ENCODE measurements at places on chromosomes 6 and 20.

DNA sequence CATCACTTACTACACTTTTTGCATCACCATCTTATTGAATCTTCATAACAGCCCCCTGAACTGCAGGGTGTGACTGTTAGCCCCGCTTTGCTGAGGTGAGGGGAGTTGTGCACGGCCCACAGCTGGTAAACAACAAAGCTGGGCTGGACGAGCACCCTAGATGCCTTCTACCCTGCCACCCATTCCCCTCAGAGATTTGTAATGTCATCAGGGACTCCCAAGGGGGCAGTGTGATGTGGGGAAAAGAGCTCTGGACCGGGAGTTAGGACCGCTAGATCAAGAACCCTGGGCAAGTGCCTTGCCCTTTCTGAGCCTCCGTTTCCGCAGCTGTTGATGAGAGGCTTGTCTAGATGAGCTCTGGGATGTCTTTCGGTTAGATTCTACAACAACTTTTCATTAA is 20.9 kb downstream of the PKIG start:
- no peak for DNase-seq

DNA sequence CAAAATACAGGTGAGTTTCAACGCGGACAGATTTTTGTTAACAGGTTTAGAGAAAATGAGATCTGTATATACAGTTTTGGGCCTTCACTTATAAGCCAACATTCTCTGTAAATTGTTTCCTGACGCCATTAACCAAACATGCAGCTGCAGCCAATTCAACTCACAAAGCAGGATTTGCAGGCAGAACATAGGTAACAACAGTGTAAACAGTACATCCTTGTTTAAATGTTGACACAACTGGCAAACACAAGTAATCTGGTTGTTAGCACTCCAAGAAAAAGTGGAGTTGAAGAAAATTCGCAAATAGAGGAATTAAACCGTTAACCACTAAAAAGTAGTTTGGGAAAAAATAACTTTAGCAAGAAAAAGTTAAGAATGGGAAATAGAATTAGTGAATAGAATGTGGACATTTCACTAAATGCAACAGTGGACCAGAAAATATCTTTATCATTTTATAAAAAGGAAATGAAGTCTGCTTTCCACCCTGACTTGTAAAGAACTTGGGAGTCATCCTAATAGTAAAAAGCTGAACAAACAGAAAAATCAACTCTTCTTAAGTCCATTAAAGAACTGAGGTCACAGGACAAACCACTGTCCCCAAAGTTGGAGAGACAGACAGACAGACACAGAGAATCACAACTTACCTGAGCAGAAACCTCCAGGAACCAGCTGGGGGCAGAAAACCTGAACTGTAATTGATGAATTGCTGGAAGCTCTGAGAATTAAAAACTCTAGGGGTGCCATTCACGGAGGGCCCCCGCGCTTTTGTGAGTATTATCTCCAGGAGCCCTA is 10.1 kb downstream of the SMIM28 start:
- DNase-seq: no peak

- no peak for DNase-seq
Observed at GRCh38 chr20:46883892-46884291, 10.8 kb upstream of the EYA2 start.

DNA sequence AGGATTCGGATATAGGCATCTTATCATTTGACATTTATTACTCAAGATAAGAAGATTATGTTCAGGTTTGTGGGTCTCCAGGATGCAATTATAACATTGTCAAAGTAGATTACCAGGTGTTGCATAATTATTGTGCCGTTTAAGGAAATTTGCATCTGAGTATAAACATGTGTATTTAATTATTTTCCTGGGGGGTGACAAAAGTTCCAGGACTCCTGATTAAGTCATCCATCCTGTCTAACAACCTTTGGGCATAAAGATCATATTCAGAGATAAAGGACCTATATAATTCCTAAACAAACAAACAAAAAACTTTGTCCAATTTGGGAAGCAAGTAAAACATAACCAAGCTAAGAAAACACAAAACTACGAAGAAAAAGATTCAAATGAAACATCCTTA is 3.3 kb upstream of the PPP1R14C start:
- DNase-seq: no peak

- no peak for DNase-seq
Observed at GRCh38 chr6:2596222-2596621, 154.5 kb downstream of the MYLK4 start.

GRCh38 chr6:52529311-52529710 is 47.5 kb downstream of the TRAM2 start:
- DNase-seq: no peak

GRCh38 chr6:156954191-156954590 is 177.0 kb downstream of the ARID1B start:
- no peak for DNase-seq

DNA sequence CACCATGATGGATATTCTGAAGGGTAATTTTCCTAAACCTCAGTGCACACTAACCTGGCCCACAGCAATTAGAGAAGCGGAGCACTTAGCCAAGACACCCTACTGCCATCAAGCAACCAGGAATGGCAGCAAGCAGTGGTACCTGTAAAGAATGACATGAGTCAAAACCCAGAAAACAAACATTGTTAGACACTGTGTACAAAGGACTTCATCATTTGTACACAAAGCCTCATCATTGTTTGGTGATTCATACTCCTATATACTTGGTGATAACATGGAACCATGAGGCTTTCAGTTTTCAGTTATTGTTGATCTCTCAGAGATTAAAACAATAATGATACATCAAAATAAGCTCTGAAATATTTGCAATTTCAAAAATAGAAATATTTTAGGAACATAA is 74.6 kb downstream of the MLIP start:
- DNase-seq: no peak

DNA sequence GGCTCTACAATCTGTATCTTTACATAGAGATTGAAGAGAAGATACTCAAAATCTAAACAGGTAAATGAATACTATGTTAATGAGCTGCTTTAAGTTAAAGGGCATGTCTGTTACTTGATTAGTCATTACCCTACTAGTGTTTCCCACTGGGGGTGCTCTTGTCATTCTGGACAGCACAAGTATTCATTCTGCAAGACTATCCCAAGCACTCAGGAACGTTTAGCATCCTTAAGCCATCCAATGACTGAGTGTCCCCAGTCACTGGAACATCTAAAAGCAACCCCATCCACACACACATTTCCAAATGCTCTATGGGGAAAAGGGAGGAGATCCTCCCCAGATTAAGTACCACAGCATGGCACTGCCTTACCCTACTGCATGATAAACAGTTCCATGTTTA is 25.7 kb downstream of the EZR start:
- no peak for DNase-seq

DNA sequence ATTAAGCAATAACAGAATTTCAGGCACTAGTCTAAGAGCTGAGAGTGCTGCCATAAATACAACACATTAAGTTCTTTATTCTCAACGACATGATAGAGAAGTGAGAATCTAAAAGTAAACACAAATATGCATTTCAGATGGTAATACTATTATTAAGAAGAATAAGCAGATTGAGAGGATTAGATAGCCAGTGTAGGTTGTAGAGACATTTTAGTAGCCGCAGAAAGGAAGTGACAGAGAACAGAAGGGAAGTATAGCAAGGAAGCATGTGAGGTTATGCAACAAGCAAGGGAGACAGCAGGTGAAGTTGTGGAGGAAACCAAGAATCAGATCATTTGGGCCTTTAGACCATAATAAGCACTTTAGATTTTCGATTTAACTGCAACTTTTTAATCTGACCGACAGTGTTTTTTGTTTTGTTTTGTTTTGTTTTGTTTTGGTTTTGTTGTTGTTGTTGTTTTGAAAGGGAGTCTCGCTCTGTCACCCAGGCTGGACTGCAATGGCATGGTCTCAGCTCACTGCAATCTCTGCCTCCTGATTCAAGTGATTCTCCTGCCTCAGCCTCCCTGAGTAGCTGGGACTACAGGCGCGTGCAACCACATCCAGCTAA is 737.0 kb upstream of the ADGRB3 start:
- no peak for DNase-seq

GRCh38 chr6:35016502-35017321 is 124.4 kb downstream of the TCP11 start:
- no peak for DNase-seq

- DNase-seq: no peak
Observed at GRCh38 chr20:1085492-1086276, 32.7 kb upstream of the PSMF1 start.

DNA sequence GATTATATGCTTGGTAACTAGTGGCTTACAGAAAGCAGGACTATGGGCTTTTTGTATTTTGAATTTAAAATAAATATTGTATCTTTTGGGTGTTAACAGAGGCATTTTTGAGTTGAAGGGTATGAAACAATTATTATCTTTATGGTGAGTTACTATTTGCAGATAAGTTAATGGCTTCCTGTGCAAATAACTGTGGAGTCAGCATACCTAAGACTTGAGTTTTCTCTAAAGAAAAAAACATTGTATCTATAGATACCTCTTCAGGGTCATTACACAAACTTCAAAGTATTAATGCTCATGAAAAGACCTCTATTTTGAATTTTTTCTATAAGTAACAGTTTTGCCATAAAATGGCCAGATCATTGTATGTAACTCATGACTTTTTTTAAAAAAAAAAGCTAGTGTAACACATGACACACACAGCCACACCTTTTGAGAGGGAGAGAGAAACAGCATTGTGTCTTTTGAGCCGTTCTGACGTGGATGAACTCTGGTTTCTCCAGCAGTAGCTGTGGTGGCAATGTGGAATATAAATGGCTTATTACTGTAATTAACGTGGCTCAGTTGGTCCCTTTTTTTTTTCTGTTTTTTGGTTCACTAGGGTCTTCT is 36.3 kb downstream of the PLEKHG1 start:
- DNase-seq: no peak

GRCh38 chr6:155530219-155530834 is 74.7 kb upstream of the NOX3 start:
- DNase-seq: no peak

GRCh38 chr6:93104195-93104817 is 315.1 kb downstream of the EPHA7 start:
- DNase-seq: no peak

- DNase-seq: no peak
Observed at GRCh38 chr6:116019428-116019827, 41.3 kb downstream of the FRK start.

DNA sequence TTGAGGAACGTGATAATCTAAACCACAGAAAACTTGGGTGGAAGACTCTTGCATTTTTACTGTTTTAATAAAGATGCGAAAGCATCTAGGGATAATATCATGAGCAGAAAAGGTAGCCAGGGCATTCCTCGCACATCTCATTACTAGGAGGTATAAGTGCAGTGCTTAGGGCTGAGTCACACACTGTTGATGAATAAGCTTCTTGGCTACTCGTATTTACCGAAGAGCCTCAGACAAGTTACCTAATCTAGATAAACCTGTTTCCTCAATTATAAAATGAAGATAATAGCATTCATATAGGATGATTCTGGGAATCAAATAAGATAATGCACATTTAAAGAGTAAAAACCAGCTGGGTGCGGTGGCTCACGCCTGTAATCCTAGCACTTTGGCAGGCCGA is 780 bp upstream of the KIAA0319 start:
- DNase-seq: no peak

GRCh38 chr6:11685481-11686093 is 93.0 kb downstream of the ADTRP start:
- DNase-seq: no peak

DNA sequence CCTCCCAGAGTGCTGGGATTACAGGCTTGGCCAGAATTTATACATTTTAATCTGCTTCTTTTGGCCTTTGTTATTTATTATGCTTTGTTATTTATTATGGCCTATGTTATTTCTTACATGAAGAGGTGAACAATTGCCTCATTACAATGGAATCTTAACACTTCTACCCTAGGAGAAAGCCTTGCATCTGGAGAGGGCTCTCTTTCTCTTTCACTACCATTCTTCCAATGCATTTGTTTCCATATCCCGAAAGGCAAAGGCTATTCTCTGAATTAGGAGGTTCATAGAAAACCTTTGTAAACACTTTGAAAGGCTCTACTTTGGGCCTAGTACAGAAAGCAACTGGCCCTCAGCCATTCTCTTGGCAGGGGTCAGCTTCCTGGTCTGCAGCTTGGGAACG is 19.9 kb upstream of the DEK start:
- no peak for DNase-seq

GRCh38 chr6:31710523-31711219 is 4.0 kb downstream of the LY6G6F start:
- no peak for DNase-seq

GRCh38 chr6:101614774-101615173 is 221.3 kb downstream of the GRIK2 start:
- no peak for DNase-seq

DNA sequence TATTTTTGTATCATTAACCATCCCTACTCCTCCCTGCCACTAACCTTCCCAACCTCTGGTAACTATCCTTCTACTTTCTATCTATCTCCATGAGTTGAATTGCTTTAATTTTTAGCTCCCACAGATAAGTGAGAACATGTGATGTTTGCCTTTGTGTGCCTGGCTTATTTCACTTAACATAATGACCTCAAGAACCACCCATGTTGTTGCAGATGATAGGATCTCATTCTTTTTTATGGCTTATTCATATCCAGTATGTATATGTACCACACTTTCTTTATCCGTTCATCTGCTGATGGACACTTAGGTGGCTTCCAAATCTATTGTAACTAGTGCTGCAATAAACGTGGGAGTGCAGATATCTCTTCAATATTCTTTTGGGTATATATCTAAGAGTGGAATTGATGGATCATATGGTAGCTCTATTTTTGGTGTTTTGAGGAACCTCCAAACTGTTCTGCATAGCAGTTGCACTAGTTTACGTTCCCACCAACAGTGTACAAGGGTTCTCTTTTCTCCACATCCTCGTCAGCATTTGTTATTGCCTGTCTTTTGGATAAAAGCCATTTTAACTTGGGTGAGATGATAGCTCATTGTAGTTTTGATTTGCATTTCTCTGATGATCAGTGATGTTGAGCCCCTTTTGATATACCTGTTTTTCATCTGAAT is 201.4 kb downstream of the ARHGAP18 start:
- no peak for DNase-seq

DNA sequence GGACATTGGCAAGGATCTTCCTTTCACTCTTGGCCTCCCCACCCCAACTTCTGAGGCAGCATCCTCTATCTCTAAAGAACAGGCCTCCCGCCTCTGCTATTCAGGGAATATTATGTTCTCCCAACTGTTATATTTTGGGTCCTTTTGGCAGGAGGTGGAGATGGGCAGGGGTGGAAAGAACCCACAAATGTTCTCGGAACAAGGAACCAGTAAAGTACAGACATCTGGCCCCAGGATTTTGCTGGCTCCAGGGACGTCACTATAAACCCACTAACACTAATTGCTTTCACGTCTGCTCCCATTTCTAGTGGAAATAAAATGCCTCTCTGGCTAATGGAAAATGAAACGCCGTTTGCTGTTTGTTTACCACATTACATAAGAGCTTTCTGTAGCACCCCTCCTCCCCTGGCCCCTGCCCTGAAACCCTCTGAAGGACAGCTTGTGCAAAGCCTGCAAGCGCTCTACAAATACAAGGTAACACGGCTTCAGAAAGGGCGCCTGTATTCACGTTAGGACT is 77.7 kb upstream of the TBC1D7 start:
- DNase-seq: no peak

Measured in activated CD8-positive, alpha-beta memory T cell treated with anti-CD3 and anti-CD28 coated beads for 1 hour (primary cell).